GM04503 (cell line): ENCODE measurements at places on chromosomes 1 and 21.

- DNase-seq: no peak
These were observed 10.8 kb upstream of the ERMAP start for GRCh38 chr1:42806171-42806570.

GRCh38 chr1:76379506-76379905 lies 305.0 kb downstream of the ST6GALNAC3 start:
- no peak for DNase-seq

- DNase-seq: no peak
These were observed 139.7 kb downstream of the ROR1 start for GRCh38 chr1:63913533-63913932.

- no peak for DNase-seq
These were observed 81.4 kb downstream of the CHRM3 start for GRCh38 chr1:239467730-239468129.

DNA sequence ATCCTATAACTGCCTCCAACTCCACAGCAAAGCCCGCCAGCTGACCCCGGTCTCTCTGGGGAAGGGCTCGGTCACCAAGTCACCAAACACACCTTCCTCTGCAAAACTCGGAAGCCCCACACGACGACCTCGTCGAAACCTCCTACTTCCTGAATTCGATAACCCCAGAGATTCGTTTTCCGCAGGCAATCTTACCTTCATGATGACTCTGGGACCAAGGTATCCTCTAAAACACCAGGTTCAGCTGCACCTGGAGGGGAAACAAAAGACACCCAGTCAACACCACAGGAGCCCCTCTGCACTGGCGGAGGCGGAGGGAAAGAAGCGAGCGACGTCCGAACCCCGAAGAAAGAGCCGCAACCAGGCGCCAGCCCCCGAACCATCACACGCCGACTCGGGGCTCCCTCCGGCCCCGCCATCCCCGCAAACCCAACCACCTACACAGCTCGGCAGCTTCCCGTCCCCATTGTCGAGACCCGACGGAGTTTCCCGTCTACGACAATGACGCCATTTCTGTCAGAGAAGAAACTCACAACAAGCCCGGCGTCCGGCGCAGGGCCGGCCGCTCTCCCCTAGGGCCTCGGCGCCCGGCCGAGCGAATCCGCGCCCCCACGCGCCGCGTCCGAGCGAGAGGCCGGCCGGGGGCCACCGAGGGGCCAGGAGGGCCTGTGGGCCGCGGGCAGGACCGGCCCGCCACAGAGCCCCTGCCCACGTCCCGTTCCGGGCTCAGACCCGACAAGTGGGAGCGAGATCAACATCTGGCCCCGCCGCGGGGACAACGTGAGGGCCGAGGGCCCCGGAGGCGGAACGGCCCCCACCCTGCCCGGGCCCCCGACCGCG lies 1.0 kb downstream of the ARID4B start:
- DNase-seq: no peak

DNA sequence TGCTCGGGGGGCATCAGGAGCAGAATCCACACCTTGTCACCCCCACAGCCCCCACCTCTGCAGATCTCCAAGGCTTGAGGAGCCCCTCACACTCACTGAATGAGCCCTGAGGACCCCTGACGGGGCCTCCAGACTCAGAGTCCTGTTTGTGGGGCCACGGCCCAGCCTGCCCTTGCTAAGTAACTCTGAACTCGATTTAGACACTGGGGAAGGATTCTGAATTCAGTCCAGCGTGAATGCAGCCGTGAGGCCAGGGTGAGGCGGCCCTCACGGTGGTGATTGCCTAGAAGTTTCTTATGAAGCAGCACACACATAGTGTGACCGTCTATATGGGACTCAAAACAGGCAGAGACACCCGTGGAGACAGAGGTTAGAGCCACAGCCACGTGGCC lies 58.9 kb upstream of the ADARB1 start:
- DNase-seq: no peak

GRCh38 chr1:95021119-95021518 lies 51.6 kb downstream of the ALG14 start:
- DNase-seq: no peak

DNA sequence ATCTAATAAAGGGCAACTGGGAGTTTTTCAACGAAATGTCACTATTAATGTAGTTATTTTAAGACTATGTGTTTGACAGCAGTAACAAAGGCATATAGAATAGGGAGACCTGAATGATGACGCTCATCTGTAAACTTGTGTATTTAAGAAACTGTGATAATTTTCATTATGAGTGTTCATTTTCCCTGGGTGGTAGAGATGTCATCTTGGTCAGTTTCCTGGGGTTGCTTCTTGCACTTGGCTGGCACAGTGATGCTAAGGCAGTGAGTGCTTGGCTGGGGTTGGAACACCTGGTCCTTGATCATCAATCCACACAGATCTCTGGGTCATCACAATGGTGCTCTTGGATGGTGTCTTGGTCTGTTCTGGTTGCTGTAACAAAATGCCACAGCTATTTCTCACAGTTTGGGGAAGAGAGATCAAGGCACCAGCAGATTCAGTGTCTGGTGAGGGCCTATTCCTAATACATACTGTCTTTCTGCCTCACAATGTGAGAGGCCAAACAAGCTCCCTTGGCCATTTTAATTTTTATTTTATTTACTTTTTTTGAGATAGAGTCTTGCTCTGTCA lies 7.9 kb upstream of the SMYD2 start:
- no peak for DNase-seq

GRCh38 chr1:9128520-9129265 lies at the start of gene GPR157:
TSS of gene GPR157 (minus strand) at chr1:9129102. CDS start at chr1:9129027, 75 bp downstream.
- DNase-seq: no peak

DNA sequence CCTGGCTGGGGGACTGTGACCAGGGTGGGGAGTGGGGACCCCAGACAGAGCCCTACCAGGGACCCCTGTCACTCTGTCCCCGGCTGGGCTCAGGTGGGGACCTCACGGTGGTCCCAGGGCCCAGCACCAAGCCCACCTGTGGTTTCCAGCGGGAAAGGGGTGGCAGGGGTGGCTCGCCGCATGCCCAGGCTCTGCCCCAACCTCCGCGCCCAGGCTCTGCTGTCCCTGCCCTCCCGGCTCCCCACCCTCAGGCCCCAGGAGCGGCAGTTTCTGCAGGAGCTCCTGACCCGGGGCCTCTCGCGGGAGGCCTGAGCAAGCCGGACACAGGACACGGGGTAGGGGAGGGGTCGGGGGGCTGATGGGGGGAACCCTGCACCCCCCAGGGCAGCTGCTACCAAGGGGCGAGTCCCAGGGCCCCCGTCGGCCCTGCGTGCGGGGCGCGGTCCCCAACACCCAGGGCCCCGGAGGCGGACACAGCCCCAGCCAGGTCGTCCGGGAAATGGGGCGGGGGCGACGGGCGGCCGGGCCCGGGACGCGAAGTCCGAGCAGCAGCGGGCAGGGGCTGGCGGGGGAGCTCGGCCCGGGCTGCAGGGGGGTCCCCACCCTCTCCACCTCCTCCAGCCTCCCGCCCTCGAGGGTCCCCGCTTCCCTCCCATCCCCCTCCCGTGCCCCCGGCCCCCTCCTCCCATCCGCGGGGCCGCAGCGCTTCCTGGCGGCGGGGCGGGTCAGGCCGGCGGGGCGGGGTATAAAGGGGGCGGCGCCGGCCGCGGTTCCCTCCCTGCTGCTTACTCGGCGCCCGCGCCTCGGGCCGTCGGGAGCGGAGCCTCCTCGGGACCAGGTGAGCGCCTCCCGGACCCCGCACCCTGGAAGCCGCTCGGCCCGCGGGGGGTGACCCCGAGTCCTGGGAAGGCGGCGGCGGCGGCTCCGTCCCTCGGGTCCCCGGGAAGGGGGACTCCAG lies at the start of gene COL6A2:
Gene COL6A2 (plus strand): TSS at position 777 of the 958 bp plus-strand sequence.
- DNase-seq: no peak

GRCh38 chr1:1918901-1919303 lies at the start of gene TMEM52:
TSS of gene TMEM52 (minus strand) at chr1:1919279. CDS start at chr1:1919265, 14 bp downstream.
- no peak for DNase-seq
